ENCODE measurements at places on chromosomes 4 and X.

DNA sequence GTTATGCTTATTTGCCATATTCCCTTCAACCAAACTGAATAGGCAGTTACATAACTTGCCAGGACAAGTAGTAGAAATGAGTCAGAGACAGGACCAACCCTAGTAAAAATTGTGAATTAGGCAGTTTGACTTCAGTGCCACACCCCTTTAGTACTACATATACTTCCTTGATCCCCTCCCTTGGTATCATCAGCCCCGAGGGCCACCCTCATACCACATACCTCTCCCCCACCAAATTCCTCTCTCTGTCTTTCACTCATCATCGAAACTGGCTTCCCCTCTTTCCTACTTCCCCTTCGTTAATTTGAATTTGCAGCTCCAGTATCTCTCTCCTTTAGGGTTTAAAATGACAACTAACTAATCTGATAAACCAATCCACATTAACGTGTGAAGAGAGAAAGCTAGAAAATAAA lies 7.9 kb upstream of the PTPN13 start:
- no peak for DNase-seq

- DNase-seq: no peak
Observed at GRCh38 chr4:38582889-38583470, 81.0 kb upstream of the KLF3 start.

DNA sequence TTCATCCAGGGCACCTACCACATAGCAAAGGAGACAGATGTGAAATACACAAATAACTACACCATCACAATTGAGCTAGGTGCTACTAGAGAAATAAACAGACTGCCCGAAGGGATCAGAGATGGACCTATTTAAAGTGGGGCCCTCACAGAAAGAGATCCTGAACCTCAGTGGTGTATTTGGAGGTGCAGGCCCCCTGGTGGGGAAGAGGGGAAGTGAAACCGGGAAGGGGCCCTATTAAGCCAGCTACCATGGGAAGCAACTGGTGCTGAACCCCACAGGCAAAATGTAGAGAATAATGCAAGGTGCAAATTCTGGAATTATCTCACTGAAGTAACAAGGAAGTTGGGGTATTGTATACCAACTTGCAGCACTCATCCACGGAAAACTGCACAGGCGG lies 78.6 kb upstream of the FAM9A start:
- DNase-seq: peak; percentile 2

GRCh38 chr4:13378973-13379759 lies 105.0 kb downstream of the RAB28 start:
- no peak for DNase-seq

- DNase-seq: no peak
Observed at GRCh38 chrX:43743100-43743822, 87.2 kb downstream of the MAOA start.

All from hematopoietic multipotent progenitor cell treated with erythropoietin and hydrocortisone succinate and interleukin-3 and kit ligand, for 15 days (in vitro differentiated cells).